Activated CD8-positive, alpha-beta T cell treated with anti-CD3 and anti-CD28 coated beads for 36 hours (primary cell): ENCODE measurements at places on chromosomes 7 and 10. TPM values are rescaled to one million over a fixed set of nuclear protein-coding genes. Genes with fewer than 3 reads are reported as not detected.

DNA sequence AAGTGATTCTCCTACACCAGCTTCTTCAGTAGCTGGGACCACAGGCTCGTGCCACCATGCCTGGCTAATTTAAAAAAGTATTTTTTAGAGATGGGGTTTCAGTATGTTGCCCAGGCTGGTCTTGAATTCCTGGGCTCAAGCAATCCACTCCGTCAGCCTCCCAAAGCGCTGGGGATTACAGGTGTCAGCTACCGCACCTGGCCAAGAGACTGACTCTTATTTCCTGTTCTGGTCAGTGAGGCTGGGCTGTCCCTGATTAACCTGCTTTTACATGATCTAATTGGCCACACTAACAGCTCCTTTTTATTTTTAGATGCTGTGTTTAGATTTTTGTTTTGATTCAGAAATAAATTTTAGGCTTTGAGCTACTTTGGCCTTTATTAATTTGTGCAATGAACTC lies 203.9 kb downstream of the NXPH1 start:
- DNase-seq, result no peak

The PNLIP gene
- not detected for total RNA-seq

The MSMB gene
- total RNA-seq, result not detected

The GJC3 gene
- total RNA-seq, result 0.41 TPM

The LRRN3 gene
- total RNA-seq, result 32.5 TPM

The ECHDC3 gene
- 1.1 TPM for total RNA-seq
